ENCODE measurements at places on chromosomes 7 and 10.

DNA sequence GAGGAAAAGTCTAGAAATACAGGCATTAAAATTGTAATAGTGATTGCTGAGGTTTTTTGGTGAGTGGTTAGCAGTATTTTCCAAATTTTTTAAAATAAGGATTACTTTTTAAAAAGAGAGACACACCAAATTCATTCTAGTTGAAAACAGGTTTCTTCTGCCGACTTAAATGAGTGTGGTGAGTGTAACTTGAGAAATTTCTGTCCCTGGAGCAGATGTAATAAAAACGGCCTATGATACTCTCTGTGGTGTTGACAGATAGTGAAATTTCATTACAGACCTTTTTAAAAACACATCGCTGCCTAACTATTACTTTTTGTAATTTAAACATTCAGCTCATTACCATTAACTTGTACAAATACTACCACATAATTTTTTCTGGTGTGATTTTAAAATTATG is 90.1 kb downstream of the CYP51A1 start:
- no peak for DNase-seq

- DNase-seq = no peak
Observed at GRCh38 chr7:55639640-55640039, 67.3 kb upstream of the VOPP1 start.

DNA sequence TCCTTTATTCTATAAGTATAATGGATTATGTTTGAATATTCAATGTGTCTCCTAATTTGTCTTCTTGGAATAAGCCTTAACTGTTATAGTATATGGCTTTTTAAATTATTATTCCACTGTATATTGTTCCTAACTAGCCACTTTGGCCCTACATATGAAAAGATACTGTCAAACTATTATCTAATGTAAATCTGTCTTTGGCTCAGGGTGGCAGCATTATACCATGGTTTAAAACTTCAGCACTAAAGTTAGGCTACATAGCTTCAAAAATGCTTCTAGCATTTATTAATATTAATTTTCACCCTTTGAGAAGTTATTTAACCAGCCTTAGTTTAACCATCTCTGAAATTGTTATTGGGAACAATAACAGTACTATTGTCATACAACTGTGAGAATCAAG is 543.1 kb upstream of the MBL2 start:
- no peak for DNase-seq

DNA sequence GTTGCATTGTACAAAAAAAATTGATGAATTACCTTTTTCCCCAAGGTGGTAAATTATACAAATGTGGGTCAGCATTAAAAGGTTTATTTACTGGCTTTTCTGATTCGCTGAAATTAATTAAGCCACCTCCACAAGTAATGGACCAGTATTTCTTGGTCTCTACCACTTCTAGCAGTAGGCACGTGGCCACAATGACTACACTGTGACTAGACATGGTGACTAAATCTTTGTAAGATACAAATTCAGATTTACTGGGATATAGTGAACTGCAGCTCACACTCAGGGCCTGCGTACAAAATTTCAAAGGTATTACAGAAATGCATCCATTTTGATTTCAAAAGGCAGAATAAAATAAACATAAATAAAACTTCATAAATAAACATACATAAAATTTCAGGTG is 10.9 kb downstream of the HPSE2 start:
- DNase-seq = no peak

- DNase-seq = no peak
Observed at GRCh38 chr7:149635561-149636329, 137.6 kb downstream of the ZNF467 start.

GRCh38 chr7:122430710-122431109 is 126.2 kb upstream of the FEZF1 start:
- no peak for DNase-seq

- DNase-seq = no peak
Observed at GRCh38 chr7:78329001-78329655, 530.6 kb downstream of the PHTF2 start.

DNA sequence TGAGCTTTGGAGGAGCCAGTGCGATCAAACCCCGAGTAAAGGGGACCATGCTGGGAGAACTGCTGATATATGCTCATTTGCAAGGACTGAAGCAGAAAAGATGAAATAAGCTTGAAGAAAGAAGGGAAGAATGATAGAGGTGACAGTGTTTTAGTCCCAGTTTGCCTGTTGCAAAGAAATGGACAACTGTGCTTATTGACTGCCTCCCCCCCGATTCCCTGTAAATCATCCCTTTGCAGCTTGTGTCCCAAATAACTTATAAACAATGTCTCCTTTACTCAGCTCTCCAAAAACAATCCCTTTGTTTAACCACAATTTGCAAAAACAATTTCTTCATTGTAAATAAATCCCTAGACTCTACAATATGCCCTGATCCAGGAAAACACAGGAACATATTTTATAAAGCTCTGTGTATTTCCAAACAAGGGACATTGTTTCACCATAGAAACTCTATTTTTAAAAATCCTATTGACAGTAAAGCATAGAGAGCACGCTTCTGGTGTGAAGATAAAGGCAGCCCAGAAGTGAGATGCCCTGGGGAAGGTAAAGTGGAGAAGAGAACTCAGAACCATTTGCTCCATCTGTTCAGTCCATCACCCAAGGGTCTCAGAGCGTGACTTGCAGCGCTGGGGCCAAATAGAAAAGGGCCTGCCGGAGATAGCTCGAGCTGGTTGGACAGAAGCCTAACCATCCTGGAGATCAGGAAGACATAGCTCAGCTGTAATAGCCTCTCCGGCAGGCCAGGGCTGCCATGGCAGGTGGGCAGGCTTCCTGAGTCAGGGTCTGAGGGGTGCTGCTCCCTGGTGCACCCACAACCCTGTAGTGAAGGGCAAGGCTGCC is 280.5 kb downstream of the WDR11 start:
- DNase-seq = no peak

- DNase-seq = peak; percentile 76
Observed at GRCh38 chr7:116843378-116843777, 19.0 kb upstream of the CAPZA2 start.

DNA sequence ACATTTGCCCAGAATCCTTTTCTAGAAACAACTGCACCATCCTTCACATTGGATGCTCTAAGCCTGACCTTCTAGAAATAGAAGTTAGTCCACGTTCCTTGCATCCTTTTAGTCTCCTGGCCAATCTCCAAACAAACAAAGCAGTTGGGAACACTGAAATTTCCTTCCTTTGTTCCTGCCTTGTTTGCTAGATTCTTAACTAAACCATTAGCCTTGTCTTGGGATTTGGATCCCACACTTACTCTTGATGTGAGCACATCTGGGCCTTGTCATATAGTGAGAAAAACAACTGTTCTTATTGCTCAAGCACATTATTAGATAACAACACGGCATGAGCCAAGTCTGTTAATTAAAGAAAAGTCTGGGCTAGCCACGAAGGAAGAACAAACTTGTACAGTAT is 319.3 kb upstream of the GHITM start:
- DNase-seq = no peak

- DNase-seq = no peak
Observed at GRCh38 chr7:154096-154799, 38.1 kb upstream of the FAM20C start.

DNA sequence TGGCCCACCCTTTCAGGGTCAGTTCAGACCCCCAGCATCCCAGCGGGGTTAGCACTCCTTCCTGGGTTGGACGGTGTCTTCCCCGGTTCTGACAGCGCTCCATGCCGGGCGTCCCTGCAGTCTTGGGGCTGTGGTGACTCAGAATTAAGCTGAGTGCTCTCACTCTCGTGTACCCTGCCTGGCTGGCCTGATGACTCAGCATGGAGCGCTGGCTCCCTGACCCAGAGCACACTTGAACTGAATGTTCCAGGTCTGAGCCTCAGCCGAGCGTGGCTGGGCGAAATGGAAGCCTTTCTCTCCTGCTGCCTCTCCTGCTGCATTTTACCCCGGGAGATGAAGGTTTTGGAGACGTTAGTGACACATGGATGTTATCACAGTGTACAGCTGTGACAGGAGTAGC is 7.1 kb downstream of the BAG3 start:
- peak; percentile 68 for DNase-seq

DNA sequence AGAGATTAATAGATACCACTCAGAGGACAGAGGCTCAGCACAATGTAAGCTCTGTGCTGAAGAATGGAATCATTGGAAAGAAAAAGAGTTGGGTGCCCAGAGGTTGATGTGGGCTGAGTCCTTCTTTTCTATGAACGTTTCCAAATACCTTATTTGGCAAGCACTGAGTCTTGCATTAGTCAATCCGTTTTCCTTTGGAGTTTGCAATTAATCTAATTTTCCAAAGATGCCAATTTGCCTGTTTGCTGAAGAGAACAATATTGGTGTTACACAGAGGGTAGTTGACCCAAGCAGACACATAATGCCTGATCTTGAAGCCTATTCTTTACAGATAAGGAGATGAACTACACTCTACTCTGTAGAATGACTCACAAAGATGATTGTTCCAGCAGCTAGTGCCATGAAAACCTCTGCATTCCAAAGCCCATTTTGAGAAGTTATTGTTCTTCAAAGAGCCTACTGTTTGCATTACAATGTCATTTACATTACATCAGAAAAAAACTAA is 55.4 kb upstream of the MET start:
- DNase-seq = no peak

- no peak for DNase-seq
Observed at GRCh38 chr10:66910671-66911070, 15.2 kb upstream of the LRRTM3 start.

- DNase-seq = no peak
Observed at GRCh38 chr10:117972168-117972837, 74.4 kb downstream of the RAB11FIP2 start.

DNA sequence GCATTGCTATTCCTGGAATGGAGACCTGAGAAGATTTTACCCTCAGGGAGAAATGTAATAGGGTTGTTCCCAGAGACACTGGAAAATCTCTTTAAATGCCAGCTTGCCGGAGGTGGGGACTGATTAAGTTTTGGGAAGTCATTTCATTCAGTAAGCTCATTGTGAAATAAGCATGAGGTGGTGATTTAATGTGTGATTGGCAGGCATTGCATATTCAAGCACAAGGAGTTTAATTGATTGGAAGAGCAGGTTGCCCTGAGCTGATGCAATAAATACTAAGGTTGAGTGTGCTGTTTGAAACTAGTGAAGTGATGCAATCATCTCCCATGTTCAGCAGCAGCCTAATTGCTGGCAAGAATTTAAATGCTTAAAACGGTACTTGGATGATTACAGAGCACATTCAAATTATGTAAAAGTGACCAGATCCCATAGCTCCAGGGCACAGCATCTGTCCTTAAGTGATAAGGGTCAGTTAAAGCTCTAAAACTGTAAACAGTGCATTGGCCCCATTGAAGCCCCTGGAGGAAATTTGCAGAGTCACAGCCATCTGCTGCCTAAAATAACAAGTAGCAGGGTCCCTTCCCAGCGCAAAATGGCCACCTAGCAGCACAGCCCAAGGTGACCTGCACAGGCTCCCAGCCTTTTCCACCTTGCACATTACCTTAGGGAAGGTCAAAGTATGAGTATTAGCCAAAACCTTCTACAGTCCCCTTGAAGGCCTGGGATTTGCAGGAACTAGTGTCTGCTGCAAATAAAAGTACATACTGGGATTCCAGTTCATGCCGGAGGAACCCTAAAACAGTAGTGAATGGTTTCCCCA is 92.1 kb downstream of the CCDC71L start:
- peak; percentile 93 for DNase-seq

GRCh38 chr7:86013662-86014061 is 630.0 kb upstream of the GRM3 start:
- no peak for DNase-seq

GRCh38 chr10:113026679-113027078 is 76.6 kb downstream of the TCF7L2 start:
- DNase-seq = no peak

DNA sequence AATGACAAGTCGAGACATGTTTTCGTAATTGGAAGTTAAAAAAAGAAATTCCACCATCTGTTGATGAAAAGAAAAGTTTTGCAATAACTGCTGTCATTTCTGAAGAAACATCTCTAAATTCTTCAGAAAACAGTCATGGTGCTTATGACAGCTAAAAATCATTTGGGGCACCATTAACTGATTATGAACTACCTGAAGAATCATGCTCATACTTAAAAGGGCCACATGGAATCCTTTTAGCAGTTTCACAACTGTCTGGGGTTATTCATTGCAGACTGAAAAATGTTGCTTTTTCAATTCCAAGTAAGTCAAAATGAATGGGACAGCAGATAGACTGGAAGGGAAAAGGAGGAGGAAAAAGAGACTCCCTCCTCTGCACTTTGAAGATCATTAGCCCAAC is 134.2 kb downstream of the CHN2 start:
- DNase-seq = peak; percentile 29

GRCh38 chr10:112517451-112517862 is 70.4 kb downstream of the VTI1A start:
- no peak for DNase-seq

DNA sequence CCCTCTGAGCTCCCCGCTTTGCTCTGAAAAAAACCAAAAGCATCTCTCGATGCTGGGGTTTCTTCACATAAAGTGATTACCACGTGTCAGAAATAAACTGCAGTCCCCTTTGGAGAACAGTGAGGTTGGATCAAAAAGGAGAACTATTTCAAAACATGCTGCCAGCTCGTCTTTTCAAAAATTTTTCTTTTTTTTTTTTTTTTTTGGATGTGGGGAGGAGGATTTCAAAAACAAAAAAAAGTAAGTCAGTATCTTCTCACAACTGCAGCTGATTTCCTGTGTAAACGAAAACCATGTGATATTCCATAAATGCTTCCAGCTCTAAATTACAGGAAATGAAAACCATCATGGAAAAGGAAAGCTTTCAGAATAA is 155.0 kb upstream of the LYZL2 start:
- DNase-seq = peak; percentile 43

GRCh38 chr10:31774928-31775650 is 153.5 kb downstream of the ARHGAP12 start:
- DNase-seq = no peak

GRCh38 chr7:45597286-45597984 is 23.3 kb downstream of the ADCY1 start:
- no peak for DNase-seq

GRCh38 chr7:115965236-115965635 is 65.3 kb downstream of the TFEC start:
- no peak for DNase-seq

DNA sequence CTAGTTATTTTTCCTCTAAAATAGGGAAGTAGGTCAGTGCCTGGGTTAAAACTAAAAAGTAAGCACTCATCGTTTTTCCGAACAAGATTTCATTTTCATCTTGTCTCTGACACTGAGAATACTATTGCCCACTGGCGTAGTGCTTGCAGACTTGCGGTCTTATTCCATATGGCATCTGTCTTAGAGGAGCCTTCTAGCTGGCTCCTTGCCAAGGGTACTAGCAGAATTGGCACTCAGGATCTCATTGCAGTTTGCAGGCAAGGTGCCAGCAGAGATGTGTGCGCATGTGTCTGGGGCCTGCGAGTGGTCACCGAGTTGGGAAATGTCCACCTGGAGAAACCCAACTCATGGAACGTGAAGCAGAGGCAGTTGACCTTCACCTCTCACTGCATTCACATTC is 143.4 kb downstream of the CELF2 start:
- DNase-seq = peak; percentile 69

GRCh38 chr10:98047009-98047741 is 16.8 kb upstream of the CRTAC1 start:
- DNase-seq = peak; percentile 15

- DNase-seq = no peak
Observed at GRCh38 chr7:55296070-55296469, 69.1 kb upstream of the LANCL2 start.

GRCh38 chr10:51696251-51696650 is 3.1 kb downstream of the CSTF2T start:
- DNase-seq = no peak

- no peak for DNase-seq
Observed at GRCh38 chr10:47151920-47152319, 148.1 kb upstream of the GDF10 start.

Data from hematopoietic multipotent progenitor cell treated with erythropoietin and hydrocortisone succinate and interleukin-3 and kit ligand, for 6 days (in vitro differentiated cells).